NCI-H1105 treated with DMSO at 0.1 percent for 48 hours (cell line): ENCODE measurements at places on chromosomes 3 and 15.

DNA sequence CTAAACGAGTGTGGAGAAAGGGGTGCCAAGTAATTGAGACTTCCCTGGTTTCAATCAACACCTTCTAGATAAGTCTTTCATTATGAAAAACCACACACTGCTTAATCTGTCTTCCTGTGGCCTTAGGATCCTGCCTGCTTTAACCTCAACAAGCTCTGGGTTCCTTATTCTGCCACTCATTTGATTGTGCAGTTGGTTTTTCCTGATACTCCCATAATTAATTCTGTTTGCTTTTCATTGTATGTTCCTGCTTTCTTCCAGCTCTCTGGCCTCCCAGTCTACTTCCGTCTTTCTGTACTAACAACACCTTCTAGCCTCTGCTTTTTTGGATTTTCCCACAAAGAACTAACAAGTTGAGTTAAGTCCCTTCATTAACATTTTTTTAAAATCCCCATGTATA lies 20.2 kb upstream of the GCNT3 start:
- no peak for DNase-seq

DNA sequence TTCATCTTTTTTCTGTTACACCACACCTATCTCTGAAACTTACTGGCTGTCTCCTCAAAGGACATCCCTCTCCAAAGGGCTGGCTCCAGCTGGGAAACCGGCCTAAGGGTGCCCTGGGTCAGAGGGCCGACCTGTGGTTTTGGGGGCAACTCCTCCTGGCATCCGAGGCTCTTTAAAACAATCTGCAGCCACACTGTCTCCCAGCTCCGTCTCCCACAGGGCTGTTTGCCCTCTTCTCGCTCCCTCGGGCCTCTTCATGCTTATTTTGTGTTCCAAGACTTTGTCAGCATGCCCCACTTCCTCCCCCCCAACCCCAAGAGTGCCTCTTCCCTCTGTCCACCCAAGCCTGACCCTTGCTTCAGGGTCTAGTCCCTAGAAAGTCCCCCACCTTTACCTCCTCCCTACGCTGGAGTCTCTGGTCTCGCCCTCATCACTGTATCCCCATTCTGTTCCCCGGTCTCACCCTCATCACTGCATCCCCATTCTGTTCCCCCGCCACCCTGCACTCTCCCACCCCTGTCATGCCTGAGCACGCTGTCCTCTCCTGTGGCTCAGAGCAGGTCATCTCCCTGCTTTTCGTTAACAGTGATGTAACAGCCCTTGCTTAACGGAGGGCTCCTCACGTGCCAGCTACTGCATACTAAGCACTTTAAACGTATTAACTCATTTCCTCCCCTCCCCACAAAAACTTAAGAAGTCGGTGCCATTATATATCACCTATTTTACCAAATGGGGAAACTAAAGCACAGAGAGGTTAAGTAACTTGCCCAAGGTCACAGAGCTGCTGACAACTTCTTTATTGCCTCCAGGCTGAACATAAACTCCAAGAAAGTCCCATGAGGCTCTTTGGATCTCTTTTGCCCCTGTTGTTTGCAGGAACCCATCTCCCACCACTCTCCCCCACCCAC lies 1.1 kb upstream of the CSK start:
- DNase-seq: no peak

DNA sequence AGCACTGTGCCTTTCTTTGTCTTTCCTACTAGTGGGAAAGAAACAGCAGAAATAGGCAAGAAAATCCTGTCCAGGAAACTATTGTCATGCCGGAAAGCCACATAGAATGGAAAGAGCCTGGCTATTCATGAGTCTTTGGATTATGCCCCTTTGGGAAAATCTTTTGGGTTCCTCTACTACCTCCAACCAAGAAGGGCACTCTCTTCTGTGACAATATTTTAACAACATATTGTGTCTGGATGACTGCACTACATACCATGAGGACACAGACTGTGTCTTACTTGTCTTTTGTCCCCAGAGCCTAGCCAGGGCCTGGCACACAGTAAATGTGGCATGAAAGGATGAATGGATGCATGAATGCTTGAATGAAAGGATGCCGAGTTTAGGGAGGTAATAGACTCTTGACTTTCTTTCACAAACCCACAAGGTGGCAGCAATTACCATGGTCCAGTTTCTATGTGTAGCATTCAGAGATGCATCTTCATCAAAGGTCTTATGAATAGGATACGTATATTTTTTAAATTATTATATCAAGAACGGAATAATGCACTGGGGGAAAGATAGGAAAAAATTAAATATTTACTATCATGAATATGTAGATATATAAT lies 30.3 kb downstream of the ARL14 start:
- DNase-seq: peak; percentile 84

GRCh38 chr3:167872032-167872431 lies 136.5 kb downstream of the SERPINI1 start:
- no peak for DNase-seq
